CD4-positive, alpha-beta T cell treated with Interleukin-4 for 1 hour (primary cell): ENCODE measurements at places on chromosomes 7 and 10.

GRCh38 chr7:139647814-139648390, 124.4 kb downstream of the CLEC2L start:
- DNase-seq: no peak

DNA sequence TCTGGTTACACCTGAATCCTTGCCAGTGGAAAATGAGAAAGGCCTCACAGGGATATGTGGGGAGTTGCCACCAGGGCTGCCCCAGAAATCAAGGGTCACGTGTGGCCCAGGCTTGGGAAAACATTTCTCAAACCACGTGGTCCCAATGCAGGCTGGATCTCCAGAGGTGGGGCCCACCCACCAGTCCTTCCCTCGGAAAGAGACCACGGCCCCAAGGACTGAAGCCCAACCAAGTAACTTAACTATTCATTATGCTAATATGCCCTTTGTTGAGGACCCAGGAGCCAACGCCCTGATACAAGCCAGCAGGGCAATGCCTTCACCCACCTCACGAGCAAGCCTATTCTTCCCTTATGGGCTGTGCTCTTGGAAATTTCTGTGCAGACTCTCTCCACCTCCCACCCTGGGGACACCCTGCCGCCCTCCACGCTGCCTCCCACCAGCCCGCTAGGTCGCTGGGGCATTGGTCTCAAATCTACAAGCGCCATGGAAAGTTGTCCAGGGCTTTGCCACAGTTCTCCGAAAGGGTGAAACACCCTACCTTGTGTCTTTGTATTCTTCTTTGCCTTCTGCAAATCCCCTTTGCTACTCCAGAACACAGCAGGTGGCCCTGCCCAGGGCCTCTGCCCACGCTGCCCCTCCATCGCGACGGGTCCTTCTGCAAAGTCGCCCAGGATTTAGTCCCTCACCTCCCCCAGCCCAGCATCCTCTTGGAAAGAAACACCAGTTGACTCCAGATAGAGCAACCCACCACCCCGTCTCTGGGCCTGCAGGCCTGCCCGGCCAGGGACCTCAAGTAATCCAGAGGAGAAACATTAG, 8.8 kb downstream of the TNS3 start:
- no peak for DNase-seq

GRCh38 chr10:126628746-126629145, 41.7 kb downstream of the C10orf90 start:
- DNase-seq: no peak

DNA sequence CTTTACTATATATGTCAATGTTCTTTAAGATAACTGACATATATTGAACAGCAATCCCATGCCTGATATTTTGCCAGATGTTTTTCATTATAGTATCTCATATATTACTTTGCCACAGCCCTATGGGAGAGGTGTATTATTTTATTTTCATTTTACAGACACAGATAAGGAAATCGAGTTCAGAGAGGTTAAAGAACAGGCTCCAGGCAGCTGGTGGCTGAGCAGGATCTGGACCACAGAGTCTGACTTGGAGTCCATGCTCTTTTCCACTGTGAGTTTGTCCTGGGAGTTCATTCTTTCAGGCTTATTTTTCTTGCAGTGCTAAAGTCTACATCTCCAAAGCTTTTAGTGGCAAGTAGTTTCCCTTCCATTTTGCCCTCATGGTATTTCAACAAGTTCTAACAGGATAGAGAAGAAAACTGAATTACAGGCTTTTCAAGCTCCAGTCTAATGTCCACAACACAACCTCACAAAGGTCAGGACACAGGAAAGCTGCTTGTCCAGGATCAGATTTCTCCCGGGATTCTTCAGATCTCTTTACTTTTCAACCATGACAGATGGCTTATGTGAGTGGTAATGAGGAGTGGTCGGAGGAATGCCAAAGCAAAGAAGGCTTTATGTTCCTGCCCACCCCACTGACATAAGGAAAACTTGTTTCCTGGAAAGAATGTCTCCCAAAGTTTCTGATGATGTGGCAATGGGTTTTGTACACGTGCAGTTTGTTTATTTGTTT, 13.1 kb upstream of the SLC35B4 start:
- no peak for DNase-seq

DNA sequence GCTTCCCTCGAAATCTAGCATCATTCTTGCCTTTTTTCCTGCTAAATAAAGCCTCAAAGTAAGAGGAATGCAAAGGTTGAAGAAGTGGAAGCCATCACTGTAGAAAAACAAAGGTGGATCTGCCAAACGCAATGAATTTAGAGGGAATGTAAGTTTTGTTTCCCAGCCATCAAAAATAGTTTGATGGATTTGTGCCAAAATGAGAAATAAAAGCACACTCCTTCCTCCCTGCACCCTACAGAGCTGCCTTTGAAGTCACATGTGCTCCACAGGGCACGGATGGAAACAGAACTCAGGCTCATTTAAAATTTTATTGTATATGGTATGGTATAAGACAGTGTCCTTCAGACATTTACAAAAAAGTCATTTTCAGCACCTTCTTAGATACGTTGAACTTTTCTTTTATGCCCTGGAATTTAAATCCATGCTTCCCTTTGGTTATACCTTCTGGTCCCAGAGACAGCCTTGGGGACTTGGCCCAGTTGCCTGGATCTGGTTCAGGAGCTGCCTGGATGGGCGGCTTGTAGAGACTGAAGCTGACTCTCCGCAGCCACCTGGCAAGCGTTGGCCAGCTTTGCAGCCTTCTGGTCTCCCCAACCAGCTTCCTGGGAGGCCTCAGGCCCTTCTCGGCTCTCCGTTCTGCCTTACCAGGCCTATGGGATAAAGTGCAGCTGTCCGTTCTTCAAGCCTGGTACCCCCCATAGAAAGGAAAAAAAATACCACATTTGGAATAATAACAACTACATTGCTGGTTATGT, 228.5 kb upstream of the NEBL start:
- DNase-seq: no peak

DNA sequence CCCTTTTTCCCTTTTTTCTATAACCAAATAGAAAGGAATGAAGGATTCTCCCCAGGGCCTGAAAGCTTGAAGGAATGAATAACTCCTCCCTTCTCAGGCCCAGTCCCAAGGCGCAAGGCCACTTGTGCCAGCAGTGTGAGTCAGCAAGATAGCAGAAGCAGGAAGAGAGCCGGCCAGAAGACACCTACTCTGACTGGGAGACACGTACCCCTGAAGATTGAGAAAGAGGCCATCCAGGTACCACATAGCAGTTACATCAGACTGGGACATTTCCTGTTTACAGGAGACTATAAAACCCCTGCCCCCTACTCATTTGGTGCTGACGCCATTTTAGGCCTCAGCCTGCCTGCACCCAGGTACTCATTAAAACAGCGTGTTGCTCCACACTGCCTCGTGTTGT, 65.5 kb downstream of the LRRC17 start:
- DNase-seq: peak; percentile 14

DNA sequence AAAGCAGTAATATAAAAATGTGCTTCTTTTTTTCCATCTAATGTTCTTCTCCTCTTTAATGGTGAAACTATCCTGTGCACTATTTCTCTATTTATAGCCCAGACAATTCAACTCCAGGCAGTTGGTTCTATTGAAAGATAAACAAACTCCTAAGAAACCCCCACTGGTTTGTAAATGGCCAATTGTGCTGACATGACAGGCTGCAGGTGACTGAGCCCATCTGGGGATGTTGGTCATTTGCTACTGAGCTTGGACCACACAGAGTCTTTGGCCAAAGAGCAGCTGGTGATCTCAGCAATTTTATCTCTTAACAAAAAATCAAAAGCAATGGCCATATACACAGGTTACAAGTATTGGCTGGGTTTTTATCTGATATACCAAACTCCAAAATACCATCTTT, 631.8 kb upstream of the CELF2 start:
- no peak for DNase-seq

DNA sequence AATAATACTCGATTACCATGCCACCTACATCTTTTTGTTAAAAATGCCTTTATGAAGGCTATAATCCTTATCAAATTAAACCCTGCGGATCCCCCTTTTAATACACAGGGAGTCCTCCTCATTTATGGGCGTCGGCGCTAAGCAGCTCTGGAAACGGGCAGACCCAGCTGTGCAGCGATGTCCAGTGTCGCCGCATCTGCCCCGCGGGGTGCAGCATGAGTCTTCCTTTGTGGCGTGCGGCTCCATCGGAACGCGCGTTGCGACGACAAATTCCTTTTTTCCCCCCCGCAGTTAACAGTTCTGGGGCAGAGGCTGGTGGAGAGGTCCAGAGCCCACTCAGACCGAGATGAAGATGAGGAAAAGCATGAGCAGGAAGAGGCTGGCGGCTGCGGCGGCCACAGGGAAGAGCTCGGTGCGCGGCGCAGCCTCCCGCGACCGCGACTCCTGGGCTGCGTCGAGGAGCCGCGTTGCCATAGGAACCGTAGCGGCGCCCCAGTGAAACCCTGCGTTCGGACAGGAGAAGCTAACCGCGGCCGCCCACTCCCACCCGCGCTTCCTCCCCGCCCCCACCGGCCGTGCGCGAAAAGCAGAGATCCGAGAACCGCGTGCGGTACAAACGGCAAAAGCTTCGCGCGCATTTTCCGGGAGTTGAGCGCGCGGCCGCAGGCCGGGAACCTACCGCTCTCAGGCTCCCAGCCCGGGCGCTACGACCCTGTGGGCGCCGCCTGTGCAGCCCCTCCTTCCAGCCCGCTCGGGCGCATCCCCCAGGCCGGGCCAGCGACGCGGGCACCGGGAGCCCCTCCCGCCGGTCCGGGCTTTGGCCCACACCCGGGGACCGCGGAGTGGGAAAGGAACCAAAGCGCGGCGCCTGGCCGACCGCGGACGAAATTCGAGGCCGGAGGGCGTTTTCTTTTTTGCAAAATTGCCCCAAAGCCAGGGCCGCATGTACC, 130.6 kb downstream of the SPAG6 start:
- DNase-seq: no peak

DNA sequence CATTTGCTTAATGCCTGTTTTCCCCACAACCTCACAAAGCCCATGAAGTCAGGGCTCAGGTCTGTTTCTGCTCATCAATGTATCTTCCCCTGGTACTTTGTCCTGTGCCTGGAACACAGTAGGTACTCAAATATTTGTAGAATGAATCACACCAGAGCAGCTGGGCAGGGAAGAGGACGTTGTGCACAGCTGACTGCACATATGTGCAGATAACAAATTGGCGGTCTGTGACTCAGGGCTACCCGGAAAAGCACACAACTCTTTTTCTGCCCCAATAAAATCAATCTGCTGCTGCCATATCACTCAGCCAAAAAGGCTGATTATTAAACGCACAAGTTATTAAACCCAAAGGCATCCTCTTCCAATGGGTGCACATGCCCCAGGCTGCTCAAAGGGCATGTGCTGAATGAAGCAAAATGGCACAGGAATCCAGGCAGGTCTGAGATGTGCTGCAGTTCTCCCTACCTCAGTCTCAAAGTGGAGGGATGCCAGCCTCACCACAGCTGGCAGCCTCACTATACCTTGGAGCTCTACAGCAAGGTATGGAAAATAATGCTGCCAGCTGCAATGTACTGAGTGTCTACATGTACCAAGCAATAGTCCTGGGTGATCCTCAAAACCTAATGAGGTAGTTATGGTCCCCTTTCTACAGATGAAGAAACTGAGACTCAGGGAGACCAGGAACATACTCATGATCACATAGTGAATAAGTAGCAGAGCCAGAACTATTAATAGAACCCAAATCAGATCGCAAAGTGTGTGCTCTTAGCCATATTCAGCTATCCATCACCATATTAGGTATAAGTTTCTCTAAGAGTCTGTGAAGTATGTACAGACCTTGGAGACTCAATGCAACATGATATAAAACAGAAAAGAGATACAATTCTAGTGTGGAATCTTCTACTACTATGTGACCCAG, 43.4 kb downstream of the SORBS1 start:
- no peak for DNase-seq

- DNase-seq: no peak
These were observed 13.1 kb downstream of the PLEKHS1 start for GRCh38 chr10:113764582-113764981.

GRCh38 chr7:123051916-123052315, 56.4 kb upstream of the TAS2R16 start:
- DNase-seq: no peak

DNA sequence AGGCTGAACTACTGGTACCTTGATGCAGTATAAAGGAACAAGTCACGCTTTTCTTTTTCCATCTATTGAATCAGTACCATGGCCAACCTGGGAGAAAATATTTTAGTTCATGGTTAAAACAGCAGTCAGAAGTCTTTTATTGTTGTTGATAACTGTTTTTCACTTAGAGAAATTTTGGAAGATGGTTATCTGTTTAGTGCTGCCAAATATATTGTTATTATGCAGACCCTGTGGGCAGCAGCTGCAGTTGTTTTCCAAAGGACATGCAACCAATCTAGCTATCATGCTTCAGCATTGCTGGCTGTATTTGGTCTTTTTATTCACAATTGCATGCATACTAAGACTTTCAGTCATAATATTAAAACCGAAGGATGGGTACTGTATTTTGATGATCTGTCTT, 169.5 kb downstream of the BBS9 start:
- DNase-seq: no peak

- DNase-seq: no peak
These were observed 60.0 kb downstream of the CHN2 start for GRCh38 chr7:29254591-29254990.
